Sigmoid colon (tissue), 7 donors: ENCODE measurements at places on chromosomes 6 and 20. TPM values are rescaled to one million over a fixed set of nuclear protein-coding genes. Genes with fewer than 3 reads are reported as not detected.

GRCh38 chr6:2158596-2159271 lies 86.7 kb downstream of the GMDS start:
- no peaks in the 10 kb centered on the region for H3K27me3 ChIP-seq
- no peak overlapping the region for H3K27ac ChIP-seq
- no peak for DNase-seq

- no peak for DNase-seq
- H3K4me3 ChIP-seq: no peak overlapping the region
- H3K4me1 ChIP-seq: peaks cover 47% of the 10 kb centered on the region
- H3K36me3 ChIP-seq: no peaks in the 10 kb centered on the region
- H3K27me3 ChIP-seq: no peaks in the 10 kb centered on the region
- no peak overlapping the region for H3K27ac ChIP-seq
These were observed 4.3 kb downstream of the VAPB start for GRCh38 chr20:58393299-58393698.

DNA sequence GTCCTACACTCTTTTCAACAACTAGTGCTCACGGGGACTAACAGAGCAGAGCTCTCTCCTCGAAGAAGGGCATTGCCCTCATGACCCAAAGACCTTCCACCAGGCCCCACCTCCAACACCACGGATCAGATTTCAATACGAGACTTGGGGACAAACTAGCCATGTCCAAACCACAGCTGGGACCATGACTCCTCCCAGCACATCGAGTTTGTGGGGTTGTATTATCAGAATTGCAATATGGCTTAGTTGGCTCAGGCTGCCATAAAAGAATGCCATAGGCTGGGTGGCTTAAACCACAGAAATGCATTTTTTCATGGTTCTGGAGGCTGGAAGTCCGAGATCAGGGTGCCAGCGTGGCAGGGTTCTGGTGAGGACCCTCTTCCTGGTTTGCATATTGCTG lies 189.7 kb upstream of the PMEPA1 start:
- no peaks in the 10 kb centered on the region for H3K27me3 ChIP-seq
- H3K4me1 ChIP-seq: no peaks in the 10 kb centered on the region
- H3K36me3 ChIP-seq: no peaks in the 10 kb centered on the region
- H3K4me3 ChIP-seq: no peak overlapping the region

DNA sequence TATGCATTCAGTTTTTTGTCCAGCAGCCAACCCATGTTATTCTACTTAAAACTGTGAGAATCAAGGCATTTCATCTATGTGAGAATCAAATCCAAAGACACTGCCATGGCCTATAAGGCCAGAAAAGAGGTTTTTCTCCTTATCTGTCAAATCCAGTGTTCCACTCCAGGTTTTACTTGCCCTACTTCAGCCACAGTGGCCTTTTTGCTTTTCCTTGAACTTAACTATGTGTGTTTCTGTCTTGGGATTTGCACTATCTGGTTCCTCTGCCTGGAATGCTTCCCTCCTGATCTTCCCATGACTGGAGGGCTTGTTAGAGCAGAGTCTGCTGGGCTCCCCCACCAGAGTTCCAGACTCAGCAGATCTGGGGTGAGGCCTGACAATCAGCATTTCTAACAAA lies 113.1 kb upstream of the DOK5 start:
- H3K36me3 ChIP-seq: no peaks in the 10 kb centered on the region
- H3K27ac ChIP-seq: no peak overlapping the region
- no peak overlapping the region for H3K4me3 ChIP-seq
- no peaks in the 10 kb centered on the region for H3K4me1 ChIP-seq
- H3K27me3 ChIP-seq: no peaks in the 10 kb centered on the region
- no peak for DNase-seq

Gene NFATC2
- polyA plus RNA-seq: 1.8 TPM

Gene OPN5
- not detected for polyA plus RNA-seq

Gene BFSP1
- not detected for polyA plus RNA-seq
